ENCODE measurements at places on chromosomes 6 and 20. TPM values are rescaled to one million over a fixed set of nuclear protein-coding genes. Genes with fewer than 3 reads are reported as not detected.
A peak's percentile ranks its signal among the peaks of the same experiment; 100 is the strongest.

Gene PRICKLE4
- 0.92 TPM for total RNA-seq

Gene ADGRF4
- total RNA-seq, result not detected

Gene DACT2
- total RNA-seq, result 0.17 TPM

GRCh38 chr6:150764334-150765066, 101.0 kb upstream of the MTHFD1L start:
- DNase-seq, result no peak

DNA sequence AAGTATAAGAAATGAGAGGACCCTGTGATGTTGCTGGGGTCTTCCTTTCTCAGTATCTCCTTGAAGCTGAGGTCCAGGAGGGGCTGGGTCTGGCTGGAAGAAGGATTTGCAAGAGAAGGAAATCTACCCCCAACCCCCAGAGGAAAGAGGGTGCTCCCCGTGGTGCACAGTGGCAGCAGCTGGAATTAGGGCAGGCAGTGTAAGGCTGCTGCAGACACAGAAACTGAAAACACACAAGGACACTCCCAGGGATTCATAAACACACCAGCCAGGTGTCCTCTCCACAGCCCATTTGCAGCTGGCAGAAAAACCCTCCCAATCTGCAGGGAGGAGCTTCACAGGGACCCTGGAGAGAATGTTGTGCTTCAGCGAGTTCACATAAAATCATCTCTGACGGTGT, 297.2 kb downstream of the CDH26 start:
- DNase-seq, result no peak

GRCh38 chr6:12335131-12335527, 45.0 kb downstream of the EDN1 start:
- DNase-seq, result no peak

Gene RPS6KA2
- 40.4 TPM for total RNA-seq

Gene RNF39
- total RNA-seq, result not detected

DNA sequence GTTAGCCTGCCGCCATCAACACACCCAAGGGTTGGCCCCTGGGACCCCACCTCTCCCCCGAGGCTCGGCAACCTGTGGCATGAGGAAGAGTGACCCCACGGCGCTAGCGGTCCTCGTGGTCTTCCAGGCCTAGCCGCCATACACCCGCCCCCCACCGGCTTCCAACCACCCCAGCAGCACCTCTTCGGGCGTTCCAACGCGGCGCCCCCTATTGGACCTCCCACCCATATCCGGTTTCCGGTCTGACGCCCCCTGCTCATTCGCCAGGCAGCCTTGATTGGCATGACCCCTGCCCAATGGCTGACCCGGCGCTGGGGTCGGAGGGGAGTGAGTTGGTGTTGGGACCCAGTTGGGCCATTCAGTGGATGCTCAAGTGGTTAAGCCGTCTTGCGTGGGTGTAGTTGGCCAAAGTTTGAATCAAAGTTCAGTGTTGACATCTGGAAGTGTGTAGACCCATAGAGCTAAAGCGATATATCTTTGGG, at the start of gene GNAS-AS1:
TSS of gene GNAS-AS1 (minus strand) at position 210 of the 482 bp plus-strand sequence.
- DNase-seq, result peak; percentile 75

Gene MYBL2
- not detected for total RNA-seq

Gene LY6G6D
- total RNA-seq, result not detected

GRCh38 chr6:2958776-2959175, 12.6 kb downstream of the SERPINB6 start:
- no peak for DNase-seq

- DNase-seq, result no peak
Observed at GRCh38 chr6:148432462-148433195, 90.0 kb downstream of the SASH1 start.

Gene MUC22
- total RNA-seq, result not detected

DNA sequence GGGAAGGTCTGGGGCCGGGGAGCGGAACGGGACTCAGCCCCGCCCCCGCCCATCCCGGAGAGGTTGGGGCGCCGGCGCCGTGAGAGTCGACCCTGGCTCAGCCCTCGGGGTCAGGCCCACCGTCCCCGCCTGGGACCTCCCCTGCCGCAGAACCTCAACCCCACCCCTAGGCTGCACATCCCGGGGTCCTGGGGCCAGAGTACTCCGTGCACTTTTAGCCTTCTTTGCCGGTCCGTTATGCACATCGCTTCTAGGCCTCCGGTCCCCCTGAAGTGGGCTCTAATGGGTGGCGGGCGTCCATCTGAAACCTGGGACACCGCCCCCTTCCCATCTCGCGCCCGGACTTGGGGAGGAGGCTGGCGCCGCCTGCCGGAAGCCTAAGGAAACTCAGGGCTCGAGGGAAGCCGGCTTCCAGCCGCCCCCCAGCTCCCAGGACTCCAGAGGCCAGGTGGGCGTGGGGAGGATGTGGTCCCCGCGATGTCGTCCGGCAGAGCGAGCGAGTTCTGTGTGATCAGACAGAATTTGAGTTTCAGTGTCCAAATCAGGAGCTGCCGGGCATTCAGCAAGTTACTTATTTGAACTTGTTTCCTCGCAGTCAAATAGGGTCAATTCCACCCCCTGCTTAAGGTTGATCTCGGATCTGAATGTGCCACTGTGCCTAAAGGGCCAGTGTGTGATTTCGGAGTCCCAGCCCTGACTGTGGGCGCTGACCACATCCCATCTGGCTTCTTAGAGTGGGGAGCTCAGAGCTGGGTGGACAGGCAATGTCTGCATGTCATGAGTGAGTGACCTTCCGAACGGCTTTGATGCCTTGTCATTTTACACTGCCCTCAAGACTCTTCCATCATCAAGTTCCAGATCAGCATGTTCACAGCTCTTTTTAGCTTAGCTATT, 47.6 kb downstream of the CPXM1 start:
- no peak for DNase-seq

Gene APMAP
- 19.9 TPM for total RNA-seq

GRCh38 chr6:158072083-158072721, 90.5 kb downstream of the SYNJ2 start:
- DNase-seq, result peak; percentile 87

- DNase-seq, result no peak
Observed at GRCh38 chr6:153117986-153118879, 12.8 kb downstream of the RGS17 start.

Gene NDUFAF4
- total RNA-seq, result 64.0 TPM

Gene NEURL2
- 7.9 TPM for total RNA-seq

Gene BPIFB4
- total RNA-seq, result not detected

GRCh38 chr6:10323018-10323417, 91.9 kb downstream of the TFAP2A start:
- DNase-seq, result no peak

DNA sequence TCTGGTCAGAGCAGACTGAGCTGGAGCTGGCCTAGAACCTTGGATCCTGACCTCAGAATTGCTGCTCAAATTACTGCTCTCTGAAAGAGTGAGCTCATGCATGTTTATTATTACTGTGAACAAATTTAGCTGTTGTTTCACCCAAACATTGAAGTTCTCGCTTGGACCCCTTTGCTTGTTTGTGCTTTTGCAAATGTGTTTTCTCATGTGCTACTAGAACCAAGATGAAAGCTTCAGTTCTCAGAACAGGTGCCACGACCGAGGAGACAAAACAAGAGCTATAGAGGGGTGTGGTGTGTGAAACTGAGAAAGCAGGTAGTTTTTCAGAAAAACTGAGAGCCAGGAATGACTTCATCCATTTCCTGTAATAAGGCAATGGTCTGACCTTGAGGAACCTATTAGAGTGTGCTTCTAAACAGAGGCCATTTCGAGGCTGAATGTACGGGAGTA, 50.0 kb upstream of the ESR1 start:
- no peak for DNase-seq

DNA sequence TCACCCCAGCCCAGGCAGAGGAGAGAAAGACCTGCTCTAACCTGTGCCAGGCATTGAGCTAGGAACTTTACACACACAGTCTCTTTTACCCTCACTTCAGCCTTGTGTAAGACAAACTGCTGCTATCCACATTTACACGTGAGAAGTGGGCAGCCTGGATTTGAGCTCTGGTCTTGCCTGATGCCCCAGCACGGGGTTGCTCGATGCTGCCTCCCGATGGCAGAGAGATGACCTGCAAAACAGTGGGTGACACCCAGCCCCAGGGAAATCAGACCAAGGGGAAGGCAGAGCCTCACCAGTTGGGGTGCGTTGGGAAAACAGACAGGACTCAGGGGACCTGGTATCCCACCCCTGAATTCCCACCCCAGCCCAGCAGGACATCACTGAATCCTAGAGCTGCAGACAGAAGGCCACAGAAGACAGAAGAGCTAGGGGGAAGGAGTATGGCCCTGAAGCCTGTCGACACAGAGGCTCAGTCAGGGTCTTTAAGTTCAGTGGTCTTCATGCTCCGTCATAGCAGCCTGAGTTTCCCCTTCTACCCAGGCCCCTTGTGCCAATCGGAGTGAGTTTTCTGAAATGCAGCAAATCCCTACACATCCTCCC, 990 bp downstream of the BPI start:
- peak; percentile 76 for DNase-seq

Gene GSTA3
- not detected for total RNA-seq

- DNase-seq, result no peak
Observed at GRCh38 chr6:140095532-140095931, 721.1 kb upstream of the CITED2 start.

Gene ARG1
- 0.59 TPM for total RNA-seq

DNA sequence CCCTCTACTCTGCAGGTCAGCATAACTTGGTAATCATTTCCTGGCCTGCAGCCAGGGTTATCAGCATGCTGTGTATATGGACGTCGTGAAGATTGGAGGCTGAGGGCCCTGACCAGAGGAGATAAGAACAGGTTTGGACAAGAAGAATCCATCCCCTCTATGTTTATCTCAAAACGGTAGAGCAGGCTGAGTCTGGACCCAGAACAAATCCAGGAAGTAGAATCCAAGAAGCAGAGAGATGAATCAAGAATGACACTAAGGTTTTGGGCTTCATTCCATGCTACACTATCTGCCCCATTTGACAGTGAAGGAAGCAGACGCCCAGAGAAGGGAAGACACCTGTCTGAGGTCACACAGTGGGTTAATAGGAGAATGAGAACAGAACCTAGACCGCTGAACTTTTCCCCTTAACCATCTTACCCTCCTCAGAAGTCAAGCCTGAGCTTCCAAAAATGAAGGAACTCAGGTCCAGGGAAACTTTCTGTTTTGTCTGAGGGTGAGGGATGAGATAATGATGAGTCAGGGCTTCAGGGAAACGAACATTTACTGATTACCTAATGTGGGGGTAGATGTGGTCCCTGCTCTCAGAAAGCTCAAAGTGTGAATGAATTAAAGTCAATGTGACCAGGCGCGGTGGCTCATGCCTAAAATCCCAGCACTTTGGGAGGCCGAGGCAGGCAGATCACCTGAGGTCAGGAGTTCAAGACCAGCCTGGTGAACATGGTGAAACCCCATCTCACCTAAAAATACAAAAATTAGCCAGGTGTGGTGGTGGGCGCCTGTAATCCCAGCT, 9.4 kb upstream of the COMMD7 start:
- no peak for DNase-seq

DNA sequence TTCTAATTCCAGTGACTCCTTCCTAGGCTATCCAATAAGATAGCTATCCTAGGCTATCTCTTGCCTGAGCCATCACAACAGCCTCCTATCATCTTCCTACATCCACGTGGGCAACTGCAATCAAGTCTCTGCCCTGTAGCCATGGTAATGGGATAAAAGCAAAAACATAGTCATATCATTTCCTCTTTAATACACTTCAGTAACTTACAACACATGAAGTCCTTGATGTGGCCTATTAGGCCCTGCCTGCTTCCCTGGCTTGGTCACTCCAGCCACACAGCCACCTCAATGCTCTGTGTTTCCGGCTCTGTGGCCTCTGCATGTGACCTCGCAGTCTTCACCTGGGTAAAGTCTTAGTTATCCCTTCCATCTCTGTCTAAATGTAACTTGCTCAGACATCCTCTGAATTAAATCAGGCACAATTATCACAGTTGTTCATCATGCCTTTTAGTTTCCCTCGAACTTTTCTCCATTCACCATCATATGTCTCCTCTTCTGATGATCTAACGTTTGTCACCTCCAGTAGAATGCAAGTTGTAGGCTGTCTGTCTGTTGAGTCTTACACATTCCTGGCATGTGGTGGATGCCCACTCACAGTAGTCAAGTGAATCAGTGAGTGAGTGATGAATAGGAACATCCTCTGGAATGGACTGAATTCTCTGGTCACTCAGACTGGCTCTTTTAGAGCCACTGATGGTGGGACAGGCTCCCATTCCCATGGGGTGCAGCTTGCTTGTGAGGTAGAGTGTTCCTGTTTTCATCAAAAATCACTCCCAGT, 229.4 kb downstream of the TBC1D7 start:
- DNase-seq, result no peak

GRCh38 chr20:57114290-57115005, 152.0 kb downstream of the BMP7 start:
- no peak for DNase-seq

DNA sequence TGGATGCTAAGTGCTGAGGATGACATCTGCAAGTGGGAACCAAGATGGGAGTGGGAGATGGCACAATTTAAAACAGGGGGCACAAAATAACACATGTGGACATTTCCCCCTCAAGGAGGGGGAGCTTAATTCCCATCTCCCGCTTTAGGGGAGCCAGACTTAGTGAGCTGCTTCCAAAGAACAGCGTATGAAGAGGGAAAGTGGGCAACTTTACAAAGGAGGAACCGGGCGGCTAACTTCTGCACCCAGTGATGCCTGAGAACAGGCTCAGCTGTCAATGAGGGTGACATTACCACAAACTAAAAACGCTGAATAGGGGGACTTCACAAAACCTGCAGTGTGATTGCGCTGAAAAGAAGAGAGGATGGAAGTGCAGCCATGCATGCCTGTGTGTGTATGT, 95.5 kb upstream of the NXT1 start:
- DNase-seq, result no peak

DNA sequence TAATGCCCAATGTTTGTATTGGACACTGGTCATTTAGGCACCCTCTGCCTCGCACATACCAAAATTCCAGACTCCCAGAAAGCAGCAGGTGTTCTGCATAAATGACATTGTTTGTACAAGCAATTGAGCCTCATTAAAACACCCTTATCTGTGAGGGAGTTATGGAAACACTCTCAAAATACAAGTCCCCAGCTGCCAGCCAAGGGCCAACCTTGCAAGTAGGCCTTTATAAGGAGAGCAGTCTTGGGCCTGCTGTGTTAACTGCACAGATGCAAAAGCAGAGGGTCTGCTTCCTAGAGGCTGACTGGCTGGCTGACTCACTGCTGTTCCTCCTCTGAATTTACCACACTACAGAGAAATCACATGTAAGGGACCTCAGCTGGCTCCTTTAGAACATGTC, 150.4 kb upstream of the HMGN3 start:
- DNase-seq, result no peak

DNA sequence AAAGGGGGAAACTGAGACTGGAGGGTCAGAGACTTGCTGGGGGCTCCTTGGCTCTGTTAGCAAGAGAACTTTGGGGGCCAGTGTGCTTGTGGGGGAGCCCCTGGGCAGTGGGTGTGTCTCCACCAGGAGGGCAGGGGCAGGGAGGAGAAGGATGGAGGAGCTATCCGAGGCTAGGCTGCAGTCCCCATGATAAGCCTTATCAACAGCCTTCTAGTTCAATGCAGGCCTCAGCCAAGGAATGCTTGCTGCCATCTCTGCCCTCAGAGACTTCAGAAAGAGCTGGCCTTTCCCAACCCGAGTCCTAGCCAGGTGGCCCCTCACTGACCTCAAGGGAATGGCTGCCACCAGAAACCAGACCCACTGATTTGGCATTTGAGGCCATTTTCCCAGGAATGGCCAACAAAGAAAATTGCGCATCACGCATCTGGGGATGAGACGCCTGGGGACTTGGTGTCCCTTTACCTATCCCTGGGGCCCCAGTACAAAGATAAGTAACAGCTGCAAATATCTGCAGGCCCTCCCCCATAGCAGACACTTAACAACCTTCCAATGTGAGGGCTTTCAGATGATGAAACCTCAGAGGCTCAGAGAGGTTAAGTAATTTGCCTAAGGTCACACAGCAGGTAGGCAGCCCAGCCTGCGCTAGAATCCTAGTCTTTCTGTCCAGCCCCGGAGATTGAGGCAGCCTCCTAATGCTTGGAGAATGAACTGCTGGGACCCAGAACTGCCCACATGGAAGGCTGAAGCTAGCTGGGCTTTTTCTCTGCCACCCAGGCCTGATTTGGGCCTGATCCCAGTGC, 4.9 kb downstream of the TGM2 start:
- no peak for DNase-seq

All from psoas muscle (tissue), 8 donors.